Stimulated activated CD8-positive, alpha-beta memory T cell treated with anti-CD3 and anti-CD28 coated beads, Interleukin-7, amount 100 ng/mL, for 4 hours (primary cell): ENCODE measurements at places on chromosomes 5 and 9.

DNA sequence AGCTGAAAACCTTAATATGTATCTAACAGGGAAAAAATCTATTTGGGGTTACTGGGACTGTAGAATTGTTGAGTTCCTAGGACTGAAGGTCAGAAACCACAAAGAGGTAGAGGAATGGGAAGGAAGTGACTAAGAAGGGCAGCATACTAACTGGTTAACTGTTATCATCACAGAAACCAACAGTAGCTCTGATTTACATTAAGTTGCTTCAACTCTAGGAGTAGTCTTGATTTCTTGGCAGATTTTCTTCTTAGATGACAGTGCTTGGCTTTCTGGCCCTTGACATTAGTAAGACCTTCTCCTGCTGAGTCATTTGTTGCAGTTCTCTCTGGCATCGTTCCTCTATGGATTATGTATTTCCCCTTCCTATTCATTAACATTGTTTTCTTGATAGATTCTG, 116.1 kb upstream of the RASA1 start:
- no peak for DNase-seq

DNA sequence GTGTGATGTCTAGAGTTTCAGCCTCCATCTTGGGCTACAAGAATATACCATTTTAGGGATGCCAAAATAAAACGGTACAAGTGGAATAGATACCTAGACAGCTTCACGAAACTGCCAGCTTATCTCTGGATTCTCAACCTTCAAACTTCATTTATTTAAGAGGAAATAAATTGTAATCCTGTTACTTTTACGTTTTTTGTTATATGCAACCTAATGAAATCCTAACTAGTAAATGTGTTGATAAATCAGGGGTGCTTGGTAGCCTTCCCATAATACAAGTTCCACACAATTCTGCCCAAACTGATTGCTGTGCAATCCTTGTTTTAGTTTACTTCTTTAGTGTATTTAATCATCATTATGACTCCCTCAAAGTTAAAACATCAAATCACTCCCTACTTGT, 75.5 kb downstream of the SSBP2 start:
- no peak for DNase-seq

GRCh38 chr5:158349987-158350386, 491.0 kb upstream of the CLINT1 start:
- DNase-seq: no peak

GRCh38 chr5:98934546-98934945, 5.7 kb upstream of the CHD1 start:
- DNase-seq: no peak

GRCh38 chr9:88824711-88825110, 166.6 kb upstream of the S1PR3 start:
- DNase-seq: no peak

- DNase-seq: no peak
These were observed 354.3 kb upstream of the CDH9 start for GRCh38 chr5:27392716-27393115.

GRCh38 chr9:122056484-122056883, 36.6 kb downstream of the TTLL11 start:
- DNase-seq: no peak

GRCh38 chr9:27154908-27155307, 45.9 kb downstream of the TEK start:
- DNase-seq: no peak

GRCh38 chr9:73118286-73118685, 33.4 kb upstream of the ANXA1 start:
- DNase-seq: no peak

DNA sequence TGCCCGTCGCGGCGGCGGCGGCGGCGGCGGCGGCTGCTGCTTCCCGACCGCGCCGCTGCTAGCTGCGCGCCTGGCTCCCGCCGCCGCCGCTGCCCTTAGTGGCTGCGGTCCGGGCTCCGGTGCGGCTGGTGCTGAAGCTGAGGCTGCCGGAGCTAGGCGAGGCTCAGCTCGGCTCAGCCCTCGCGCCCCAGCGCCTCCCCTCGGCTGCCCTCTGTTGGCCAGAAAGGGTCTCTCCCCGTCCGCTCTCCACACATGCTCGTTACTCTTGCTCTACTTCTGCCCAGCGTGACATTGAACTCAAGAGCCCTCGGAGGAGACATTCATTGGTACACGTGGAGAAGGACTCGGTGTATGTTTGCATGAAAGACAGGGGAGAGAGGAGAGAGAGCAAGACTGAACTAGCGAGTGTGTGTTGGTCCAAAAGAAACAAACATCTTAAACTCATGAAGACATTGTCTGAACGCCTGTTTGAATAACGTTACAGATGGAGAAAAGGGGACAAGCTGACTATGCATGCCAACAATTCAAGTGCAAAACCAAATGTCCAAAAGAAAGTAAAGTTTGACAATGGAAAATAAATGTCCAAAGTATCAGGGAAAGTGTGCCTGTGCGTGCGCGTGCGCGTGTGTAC, at the start of gene HCN1:
Gene HCN1 (minus strand): TSS at position 175 of the 631 bp plus-strand sequence.
- DNase-seq: no peak

DNA sequence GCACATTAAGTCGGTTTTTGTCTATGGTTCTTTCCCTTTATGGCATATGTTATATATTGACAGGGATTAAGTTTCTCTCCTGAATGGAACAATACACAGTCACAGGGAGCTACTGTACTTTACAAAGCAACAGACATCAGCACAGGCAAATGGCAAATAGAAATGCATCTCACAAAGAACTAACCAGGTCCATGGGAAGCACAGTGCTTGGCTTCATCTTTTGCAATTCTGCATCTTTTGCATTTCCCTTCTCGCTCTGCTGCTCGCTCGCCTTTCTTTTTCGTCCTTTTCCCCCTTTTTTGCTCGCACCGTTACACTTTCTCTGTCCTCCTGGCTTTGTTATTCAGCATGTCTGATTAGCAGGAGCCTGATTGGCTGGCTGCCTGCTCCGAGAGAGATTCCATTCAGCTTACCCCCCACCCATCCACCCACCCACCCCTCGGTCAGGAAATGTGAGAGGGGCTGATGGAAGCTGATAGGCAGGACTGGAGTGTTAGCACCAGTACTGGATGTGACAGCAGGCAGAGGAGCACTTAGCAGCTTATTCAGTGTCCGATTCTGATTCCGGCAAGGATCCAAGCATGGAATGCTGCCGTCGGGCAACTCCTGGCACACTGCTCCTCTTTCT, at the start of gene ADAMTSL1:
Gene ADAMTSL1 (plus strand): TSS at position 502 of the 628 bp plus-strand sequence. CDS start 80 bp downstream, at position 582.
- DNase-seq: no peak

DNA sequence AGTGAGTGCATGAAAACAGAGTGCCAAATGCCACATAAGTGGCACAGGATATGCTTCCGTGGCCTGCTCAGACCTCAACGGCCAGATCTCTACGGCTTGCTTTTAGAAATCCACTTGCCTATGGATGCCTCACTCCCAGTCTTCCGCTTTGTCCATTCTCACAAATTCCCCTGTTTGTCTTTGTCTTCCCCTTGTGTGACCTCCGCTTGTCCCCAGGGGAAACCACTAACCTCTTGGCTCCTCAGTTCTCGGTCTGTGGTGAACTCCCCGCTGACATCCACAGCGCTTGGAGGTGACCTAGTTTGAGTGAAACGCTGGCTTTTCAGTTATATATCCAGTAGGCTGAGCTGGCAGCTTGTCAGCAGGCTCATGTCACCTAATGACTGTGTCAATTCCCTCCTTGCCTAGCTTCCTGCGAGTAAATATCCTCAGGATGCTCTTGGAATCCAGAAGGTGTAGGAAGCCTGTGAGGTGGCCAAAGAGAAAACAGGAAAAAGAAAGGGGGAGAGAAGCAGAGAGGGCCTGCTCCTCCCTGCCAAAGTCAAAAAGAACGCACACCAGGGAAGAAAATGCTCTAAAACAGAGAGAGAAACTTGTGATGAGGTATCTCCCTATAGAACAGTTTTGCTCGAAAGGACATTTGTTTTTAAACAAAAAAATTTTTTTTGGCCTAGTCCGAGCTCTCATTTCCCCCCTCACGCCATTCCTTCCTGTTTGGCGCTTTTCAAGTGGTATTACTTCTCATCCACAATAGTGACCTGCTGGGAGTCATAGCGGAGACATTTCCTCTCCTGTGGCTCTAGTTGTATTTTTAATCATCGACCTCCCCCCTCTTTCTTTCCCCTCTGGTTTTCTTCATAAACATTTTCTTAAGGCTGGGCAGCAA, 101.6 kb upstream of the SPRY4 start:
- DNase-seq: peak; percentile 6

GRCh38 chr5:180611140-180611850, 20.0 kb upstream of the SCGB3A1 start:
- no peak for DNase-seq

- no peak for DNase-seq
These were observed 63.4 kb downstream of the BARX1 start for GRCh38 chr9:93891549-93892310.

- DNase-seq: peak; percentile 19
These were observed 657 bp downstream of the MTRR start for GRCh38 chr5:7869474-7870136.

GRCh38 chr9:117860849-117861248, 156.6 kb downstream of the TLR4 start:
- no peak for DNase-seq

- DNase-seq: no peak
These were observed 1.1 kb upstream of the SPRY4 start for GRCh38 chr5:142325725-142326479.

DNA sequence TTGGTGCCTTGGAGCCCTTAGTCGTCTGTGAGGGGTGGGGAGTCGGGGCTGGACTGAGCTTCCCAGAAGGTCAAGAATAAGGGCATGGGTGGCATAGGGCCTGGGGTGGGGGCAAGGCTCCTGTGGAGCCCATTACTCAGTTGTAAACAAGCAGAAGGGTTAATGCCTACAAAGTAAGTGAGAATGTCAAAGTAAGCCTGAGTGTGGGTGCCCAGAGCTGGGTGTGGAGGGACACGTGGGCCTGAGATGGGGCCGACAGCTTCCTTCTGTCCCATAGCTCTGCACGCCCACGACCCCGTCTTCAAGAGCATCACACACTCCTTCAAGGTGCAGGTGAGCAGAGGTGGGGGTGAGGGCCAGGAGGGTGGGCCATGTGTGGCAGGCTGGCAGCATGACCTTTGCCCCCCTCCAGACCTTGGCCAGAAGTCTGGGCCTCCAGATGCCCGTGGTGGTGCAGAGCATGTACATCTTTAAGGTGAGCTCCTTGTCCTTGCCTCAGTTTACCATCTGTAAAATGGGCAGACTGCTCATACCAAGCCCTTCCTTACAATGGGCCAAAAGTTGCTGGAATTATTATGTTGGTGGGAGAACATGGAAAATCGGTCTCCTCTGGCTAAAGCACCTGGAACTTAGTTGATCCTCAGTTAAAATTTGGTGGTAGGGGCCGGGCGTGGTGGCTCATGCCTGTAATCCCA, 11.1 kb downstream of the DOLK start:
- DNase-seq: no peak

- DNase-seq: no peak
These were observed 473.1 kb downstream of the DIRAS2 start for GRCh38 chr9:90169490-90169889.

DNA sequence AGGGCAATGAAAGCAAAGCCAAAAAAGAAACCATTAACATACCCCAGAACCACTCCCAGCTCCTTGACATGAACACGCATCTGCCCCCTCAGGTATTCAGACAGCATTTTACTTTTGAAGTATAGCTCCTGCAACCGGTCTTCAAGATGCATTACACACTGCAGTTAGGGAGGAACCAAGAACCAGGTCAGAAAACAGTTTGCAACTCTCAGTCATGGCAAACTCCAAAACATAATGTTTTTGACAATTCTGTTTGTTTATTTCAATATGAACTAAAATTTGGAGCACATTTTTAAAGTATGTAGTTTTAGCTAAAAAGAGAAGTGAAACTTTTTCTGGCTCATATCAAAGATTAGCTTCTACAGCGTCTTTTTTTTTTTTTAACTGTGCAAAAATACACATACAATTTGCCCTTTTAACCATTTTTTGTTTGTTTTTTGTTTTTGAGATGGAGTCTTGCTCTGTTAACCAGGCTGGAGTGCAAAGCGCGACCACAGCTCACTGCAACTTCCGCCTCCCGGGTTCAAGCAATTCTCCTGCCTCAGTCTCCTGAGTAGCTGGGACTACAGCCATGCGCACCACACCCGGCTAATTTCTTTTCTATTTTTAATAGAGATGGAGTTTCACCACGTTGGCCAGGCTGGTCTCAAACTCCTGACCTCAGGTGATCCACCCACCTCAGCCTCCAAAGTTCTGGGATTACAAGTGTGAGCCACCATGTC, 12.2 kb upstream of the RAPGEF6 start:
- DNase-seq: no peak

DNA sequence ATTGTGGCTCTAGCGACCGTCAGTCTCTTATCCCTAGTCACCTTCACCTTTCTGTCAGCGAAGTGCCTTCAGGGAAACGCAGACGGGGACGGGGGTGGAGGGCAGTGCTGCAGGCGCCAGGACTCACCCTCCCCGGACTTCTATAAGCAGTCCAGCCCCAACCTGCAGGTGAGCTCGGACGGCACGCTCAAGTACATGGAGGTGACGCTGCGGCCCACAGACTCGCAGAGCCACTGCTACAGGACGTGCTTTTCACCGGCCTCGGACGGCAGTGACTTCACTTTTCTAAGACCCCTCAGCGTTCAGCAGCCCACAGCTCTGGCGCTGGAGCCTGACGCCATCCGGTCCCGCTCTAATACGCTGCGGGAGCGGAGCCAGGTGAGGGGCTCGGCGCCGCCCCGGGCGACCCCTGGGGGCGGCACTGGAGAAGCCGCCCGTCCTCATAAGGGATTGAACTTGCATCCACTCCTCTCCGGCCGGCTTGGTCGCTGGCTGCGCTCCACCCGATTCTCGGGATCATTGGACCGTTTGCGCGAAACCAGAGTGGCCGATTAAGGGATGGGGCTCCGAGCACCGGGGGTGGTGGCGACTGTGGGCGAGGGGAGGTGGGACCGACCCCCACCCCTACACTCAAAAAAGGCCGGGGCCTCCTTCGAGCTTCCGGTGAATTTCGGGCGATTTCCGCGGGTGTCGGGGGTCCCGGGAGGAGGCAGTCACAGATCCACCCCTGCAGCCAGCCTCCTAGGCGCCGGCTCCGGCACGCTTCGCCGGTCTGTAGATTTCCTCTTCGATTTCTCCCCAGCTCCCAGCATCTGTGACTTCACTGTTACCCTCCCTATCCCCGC, 2.7 kb downstream of the PCDHGC5 start:
- no peak for DNase-seq

DNA sequence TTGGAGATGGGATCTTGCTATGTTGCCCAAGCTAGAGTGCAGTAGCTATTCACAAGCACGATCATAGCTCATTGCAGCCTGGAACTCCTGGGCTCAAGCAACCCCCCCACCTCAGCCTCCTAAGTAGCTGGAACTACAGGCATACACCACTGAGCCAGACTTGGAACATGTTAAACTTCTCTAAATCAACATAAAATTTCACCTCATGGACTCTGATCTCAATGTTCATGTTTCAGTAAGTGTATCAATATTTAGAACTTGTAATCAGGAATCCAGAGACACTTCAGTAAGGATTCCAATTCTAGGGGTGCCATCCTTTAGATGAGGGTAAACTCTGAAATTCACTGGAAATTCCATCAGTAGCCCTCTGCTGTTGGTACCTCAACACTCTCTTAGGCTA, 6.8 kb downstream of the GNE start:
- no peak for DNase-seq

GRCh38 chr5:95848701-95849100, 26.2 kb upstream of the GLRX start:
- no peak for DNase-seq
